Dermis microvascular lymphatic vessel endothelial cell (primary cell): ENCODE measurements at places on chromosomes 4 and X. TPM values are rescaled to one million over a fixed set of nuclear protein-coding genes. Genes with fewer than 3 reads are reported as not detected.

Gene CT45A9
- total RNA-seq = not detected in 2 replicates

DNA sequence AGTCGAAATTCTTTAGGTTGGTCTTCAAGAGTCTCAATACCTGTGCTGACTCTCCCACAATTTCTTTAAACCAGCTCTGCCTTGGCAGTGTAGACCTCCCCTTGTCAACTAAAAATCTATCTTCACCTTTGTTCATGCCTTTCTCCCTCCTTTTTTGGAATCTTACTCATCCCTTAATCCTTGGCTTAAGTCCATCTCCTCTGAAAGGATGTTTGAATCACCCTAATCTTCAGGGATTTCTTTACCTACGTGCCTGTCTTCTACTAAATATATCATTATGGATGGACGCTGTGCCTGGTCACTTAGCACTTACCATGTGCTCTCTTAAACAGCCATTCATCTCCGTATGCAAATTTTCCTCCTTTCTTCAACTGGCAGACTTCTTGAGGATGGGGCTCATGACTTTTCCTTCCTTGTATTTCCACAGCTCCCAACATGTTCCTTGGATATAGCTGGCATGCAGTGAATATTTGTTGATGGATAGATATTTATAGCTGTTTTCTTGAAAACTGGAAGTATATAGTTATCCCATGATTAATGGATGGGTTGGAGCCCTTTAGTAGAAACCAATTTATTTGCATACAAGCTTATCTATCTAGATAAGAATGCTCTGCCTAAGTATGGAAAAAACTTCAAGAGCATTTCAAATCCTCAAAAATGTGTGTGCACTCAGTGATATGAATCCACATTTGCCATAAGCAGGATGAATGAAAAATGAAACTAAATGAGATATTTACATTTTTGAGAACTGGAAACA is 166.6 kb downstream of the SPRY1 start:
- no peak for DNase-seq

Gene AFP
- total RNA-seq = not detected in 2 replicates

- DNase-seq = no peak
Observed at GRCh38 chr4:4477796-4478195, 64.1 kb downstream of the STX18 start.

Gene CT83
- not detected in 2 replicates for total RNA-seq

DNA sequence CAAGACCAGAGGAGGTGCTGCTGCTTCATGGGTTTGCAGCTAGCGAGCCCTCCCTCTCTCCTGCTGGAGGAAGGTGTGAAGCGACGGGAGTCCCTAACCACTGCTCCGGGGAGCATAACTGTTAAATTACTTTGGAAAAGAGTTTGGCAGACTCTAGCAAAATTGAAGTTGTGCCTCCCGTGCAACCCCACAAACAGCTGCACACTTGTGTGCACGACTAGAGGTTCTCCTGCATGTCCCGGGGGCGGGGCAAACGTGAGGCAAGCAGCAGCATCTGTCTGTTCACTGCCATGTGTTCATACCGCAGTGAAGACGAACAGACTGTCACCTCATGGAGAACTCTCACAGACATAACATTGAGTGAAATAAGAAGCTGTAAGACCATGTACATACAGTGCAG is 34.5 kb downstream of the TNIP2 start:
- DNase-seq = no peak

Gene OTC
- 0.13 and 0.26 TPM in 2 replicates for total RNA-seq

Gene AMER1
- 0.77 and 1.3 TPM in 2 replicates for total RNA-seq

DNA sequence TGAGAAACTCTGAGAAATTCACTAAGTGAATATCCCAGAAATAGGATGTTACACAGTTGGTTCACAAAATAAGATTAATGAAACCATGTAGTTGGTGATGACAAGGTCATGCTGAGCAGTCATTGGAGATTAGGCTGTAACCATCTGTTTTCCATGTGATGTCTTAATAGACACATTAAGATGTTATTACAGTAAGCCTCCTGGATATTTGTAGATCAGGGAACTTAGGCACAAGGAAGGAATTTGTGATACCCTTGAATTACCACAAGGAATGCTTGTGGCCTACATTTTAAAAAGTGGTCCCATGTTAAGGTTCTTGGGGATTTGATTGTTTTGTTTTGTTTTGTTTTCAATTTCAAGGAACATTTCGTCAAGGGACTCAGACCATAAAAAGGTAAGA is 185.6 kb upstream of the BANK1 start:
- DNase-seq = no peak

Gene AREG
- total RNA-seq = under 0.01 and 0.13 TPM in 2 replicates

DNA sequence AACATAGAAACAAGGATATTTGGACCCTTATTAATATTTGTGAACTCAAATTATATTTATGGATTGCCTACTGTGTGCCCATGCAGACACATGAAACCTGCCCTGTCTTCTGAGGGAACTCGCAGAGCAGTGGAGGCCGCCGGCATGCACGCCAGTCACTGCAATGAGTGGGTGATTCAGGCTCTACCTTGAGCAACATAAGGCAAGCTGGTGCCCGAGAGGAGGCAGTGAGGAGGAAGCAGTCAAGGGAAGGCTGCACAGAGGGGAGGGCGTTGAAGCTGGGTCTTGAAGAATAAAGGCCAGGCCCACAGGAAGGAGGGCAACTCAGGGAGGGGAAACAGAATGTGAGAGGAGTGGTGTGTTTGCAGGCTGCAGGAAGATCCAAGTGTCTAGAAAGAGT is 52.8 kb downstream of the PPEF2 start:
- DNase-seq = no peak

DNA sequence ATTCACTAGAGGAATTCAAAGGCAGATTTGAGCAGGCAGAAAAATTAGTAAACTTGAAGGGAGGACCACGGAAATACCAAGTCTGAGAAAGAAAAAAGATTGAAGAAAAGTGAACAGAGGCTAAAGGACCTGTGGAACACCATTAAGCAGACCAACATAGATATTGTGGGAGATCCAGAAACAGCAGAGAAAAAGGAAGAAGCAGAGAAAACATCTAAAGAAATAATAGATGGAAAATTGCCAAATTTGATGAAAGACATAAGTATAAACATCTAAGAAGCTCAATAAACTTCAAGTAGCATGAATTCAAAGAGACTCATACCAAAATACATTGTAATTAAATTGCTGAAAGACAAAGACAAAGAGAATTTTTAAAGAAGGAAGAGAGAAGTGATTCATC is 31.0 kb downstream of the ADAMTS3 start:
- DNase-seq = no peak

GRCh38 chrX:109601486-109601885 is 23.5 kb downstream of the KCNE5 start:
- no peak for DNase-seq
